ENCODE measurements at places on chromosomes 13 and 19.
A peak's percentile ranks its signal among the peaks of the same experiment; 100 is the strongest.

- DNase-seq = peak; percentile 62
Observed at GRCh38 chr13:73201626-73202025, 142.8 kb downstream of the KLF5 start.

DNA sequence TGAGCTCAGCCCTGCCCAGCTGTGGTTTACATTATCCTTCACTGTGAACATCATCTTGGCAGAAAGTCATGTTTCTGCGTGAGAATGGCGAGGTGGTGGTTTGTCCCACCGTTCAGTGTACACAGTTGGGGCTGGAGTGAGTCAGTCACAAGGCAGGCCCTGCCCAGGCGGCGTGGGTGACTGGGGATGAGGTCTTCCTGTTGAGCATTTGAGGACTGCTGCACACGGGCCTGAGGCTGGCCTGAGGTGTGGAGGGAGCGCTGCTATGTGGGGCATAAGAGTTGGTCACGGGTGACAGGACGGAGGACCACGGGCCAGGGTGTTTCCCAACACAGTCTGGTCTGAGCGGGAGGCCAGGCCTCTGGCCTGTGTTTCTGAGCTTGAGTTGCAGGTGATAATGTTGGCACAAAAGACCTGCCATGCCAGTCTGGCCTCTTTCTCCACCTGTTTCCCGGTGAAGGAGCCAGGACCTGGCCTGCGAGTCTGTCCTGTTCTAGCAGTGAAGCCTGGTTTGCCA, 13.4 kb upstream of the C19orf33 start:
- peak; percentile 81 for DNase-seq

DNA sequence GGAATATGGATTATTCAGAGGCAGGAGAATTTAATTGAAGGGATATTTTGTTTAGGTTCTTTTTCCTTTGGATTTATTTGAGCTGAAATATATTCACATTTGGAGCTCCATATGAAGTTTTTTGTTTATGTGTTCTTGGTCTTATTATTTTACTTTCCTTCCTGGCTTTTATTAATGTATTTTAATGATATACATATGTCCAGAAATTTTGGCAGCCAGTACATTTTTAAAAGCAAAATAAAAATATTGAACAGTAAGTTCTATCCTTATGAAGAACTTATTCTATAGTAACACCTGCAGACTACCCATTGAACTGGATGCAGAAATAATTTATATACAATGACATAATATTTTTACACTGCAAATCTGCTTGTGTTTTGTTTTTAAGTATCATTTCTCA, 323.6 kb downstream of the GPC6 start:
- no peak for DNase-seq

- DNase-seq = no peak
Observed at GRCh38 chr19:39407660-39408391, 1.2 kb downstream of the ZFP36 start.

DNA sequence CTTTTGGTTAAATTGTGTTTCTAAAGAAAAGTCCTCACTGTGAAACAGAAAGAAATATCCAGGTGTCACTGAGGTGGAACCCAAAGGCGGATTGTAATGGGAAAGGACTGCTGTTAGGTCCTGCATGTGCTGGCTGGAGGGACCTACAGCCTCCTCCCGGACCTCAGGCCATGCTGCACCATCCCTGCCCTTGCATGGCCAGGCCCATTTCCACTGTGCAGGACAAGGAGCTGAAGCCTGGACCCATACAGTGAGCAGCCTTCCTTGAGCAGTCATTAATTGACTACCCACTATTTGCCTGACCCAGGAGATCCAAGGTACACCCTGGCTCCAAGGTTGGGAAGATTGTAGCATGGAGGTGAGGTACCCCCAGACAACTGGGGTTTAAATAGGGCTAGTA, 17.6 kb downstream of the VSTM2B start:
- no peak for DNase-seq

DNA sequence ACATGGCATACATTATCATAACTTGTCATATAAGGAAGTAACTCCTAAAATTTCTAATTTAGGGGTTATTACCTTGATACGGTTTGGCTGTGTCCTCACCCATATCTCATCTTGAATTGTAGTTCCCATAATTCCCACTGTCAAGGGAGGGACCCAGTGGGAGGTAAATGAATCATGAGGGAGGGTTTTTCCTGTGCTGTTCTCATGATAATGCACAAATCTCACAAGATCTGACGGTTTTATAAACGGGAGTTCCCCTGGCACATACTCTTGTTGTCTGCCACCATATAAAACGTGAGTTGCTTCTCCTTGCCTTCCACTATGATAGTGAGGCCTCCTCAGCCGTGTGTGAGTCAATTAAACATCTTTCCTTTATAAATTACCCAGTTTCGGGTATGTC, 76.0 kb downstream of the ZDHHC20 start:
- no peak for DNase-seq

Data from fibroblast of upper back skin (primary cell).